Adipocyte (in vitro differentiated cells): ENCODE measurements at places on chromosomes 6 and 20.

DNA sequence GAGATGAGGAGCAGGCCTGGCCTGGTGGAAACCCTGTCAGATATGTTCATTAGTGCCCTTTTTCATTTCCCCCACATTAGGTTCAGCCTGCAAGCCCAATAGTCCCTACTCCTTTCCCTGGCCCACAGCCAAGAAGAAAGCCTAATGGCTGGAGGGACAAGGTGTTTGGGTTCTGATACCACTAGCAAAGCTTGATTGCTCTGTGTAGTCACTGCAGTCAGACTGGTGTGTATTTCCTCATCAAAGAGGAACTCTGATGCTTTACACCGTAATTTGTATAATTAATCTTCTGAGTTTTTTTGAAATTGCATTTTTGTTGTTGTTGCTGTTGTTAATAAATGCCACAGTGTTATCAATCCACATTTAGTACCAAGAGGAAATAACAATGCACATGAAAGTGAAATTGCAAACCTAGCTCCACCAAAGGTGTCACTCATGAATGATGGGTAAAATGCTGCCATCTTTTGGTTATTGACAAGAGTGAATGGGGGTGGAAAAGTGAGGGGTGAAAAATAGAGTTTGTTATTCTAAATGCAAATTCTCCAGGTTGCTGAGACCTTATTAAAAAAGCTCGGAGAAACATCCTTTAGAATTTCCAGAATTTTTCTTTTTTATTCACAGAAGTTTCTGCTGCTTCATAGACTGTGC is 320.2 kb upstream of the POU3F2 start:
- DNase-seq = no peak

- DNase-seq = peak; percentile 94
Observed at GRCh38 chr20:50980851-50981713, 22.5 kb downstream of the MOCS3 start.

- no peak for DNase-seq
Observed at GRCh38 chr20:43710370-43711044, 16.3 kb downstream of the GTSF1L start.

DNA sequence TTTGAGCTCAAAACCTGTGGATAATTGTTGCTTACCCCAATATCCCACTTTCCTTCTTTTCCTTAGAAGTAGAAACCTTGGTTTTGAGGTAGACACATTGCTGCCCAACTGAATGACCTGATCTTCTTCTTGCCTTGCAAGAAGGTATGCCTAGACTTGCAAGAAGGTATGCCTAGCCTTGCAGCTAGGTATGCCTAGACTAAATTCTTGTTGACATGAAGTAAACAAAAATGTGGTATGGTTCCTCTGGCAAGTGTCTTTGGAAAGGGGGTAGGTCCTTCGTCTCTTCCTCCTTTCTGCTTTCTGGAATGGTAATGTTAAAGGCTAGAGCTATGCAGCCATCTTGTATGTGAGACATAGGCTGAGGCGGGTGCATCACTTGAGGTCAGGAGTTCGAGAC is 129.2 kb downstream of the GMPR start:
- no peak for DNase-seq

GRCh38 chr20:46176739-46177378 is 58.7 kb downstream of the CD40 start:
- DNase-seq = no peak

GRCh38 chr6:160030103-160030502 is 61.2 kb downstream of the IGF2R start:
- DNase-seq = peak; percentile 97

- peak; percentile 43 for DNase-seq
Observed at GRCh38 chr6:129920103-129920798, 59.1 kb upstream of the TMEM244 start.

DNA sequence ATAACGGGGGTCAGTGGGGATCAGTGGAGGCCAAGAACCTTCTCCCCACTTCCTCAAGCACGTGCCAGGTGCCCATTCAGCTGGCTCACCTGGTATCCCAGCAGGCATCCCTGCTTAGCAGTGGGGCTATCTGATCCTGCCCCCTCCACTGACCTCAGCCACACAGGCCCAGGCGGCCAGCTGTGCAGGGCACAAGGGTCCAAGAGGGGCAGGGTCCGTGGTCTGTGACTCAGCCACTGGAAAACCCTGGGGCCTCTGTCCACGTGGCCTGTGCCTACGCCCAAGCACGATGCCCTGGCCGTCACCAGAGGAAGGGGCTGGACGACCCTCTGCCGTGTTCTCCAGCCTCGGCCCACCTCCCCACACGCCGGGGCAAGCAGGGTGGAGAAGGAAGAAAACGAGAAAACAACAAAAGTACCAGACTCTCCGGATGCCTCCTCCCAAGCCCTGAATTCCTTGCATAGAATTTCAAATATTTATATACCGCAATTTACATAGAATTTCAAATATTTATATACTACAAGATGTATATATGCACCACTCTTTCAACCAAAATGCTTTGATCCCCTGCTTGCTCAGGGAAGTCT is 12.1 kb downstream of the PXDC1 start:
- no peak for DNase-seq

DNA sequence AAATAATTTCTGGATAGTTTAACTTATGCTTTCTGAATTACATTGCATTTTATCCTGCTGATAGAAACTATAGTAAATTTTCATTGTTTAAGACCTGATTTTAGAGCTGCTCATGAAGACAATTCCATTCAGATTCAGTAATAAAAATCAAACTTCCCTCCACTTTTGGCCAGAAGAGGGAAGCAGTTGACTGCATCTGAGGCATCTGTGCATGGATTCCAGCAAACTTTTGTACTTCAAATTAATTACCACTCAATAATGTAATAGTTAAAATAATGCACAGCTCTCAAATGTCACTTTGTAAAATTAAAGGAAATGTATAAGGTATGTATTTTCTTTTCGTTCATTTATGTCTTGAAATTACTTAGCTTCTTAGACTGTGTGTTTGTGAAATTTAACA is 64.2 kb upstream of the SLC35B3 start:
- peak; percentile 54 for DNase-seq

- no peak for DNase-seq
Observed at GRCh38 chr6:22883061-22883717, 313.8 kb downstream of the HDGFL1 start.

- no peak for DNase-seq
Observed at GRCh38 chr20:54013471-54013870, 56.9 kb downstream of the BCAS1 start.

GRCh38 chr6:30543821-30544220 is 12.5 kb downstream of the GNL1 start:
- DNase-seq = no peak

DNA sequence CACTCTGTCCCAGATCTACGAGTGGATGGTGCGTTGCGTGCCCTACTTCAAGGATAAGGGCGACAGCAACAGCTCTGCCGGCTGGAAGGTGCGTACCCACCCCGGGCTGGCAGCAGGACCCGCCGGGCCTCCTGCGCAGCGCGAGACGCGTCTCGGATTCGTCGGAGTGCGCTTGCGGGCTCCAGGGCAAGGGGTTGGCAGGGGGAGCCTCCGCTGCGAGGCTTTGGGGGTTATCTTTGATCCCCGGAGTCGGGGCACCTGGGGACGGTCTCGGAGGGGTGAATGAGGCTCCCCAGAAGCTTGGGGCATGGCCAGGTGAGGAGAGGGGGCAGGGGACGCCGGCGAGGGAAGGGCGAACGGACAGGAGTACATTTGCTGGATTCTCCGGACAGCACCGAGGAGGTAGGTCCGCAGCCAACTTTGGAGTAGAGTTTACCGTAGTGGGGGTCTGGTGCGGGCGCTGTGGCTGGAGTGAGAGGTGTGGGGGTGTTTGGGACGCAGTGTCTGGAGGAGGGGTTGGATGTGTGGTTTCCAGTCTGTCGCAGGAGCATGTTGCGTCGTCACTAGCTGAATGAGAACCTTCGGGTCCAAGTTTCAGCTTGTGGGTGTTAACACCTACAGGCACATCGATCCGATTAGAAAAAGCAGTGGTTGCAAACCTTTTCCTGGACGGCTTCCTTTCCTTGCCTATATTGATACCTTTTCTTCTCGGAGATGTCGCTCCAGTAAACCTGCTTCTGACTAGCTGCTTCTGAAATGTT is 1.2 kb downstream of the FOXO3 start:
- peak; percentile 46 for DNase-seq

DNA sequence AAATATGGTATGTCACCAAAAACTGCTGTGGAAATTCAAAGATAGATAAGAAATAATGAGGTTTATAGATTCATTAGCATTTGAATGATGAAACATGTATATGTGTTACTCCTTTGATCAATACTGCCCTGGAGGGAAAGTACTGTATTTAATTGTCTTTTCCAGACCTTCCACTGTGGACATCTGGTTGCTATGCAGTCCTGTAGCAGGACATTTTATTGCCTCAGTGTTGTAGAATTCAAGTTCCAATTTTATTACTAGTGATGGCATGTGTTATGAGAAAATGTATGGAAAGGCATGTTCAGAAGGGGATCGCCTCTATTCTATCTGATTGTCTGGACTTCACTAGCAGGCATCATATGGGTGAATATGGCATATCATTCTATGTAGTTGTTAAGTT is 391.0 kb downstream of the TFAP2B start:
- no peak for DNase-seq

DNA sequence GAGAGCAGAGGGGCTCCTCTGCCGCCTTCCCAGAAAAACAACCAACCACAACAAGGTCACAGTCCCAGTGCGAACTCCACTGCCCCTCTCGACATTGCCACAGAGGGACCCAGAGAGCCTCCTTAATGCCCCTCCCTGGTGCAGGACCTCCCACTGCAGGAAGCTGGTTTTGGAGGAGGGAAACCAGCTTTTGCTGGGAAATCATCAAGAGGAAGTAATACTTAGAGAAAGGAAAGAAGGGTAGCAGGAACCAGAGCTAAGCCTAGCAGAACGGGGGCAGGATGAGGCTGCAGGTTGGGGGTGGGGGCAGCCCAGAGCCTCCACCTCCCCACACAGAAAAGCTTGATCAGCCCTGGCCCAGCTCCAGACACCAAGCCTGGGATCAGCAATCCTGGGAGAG is 37.7 kb upstream of the SIRPA start:
- DNase-seq = no peak

DNA sequence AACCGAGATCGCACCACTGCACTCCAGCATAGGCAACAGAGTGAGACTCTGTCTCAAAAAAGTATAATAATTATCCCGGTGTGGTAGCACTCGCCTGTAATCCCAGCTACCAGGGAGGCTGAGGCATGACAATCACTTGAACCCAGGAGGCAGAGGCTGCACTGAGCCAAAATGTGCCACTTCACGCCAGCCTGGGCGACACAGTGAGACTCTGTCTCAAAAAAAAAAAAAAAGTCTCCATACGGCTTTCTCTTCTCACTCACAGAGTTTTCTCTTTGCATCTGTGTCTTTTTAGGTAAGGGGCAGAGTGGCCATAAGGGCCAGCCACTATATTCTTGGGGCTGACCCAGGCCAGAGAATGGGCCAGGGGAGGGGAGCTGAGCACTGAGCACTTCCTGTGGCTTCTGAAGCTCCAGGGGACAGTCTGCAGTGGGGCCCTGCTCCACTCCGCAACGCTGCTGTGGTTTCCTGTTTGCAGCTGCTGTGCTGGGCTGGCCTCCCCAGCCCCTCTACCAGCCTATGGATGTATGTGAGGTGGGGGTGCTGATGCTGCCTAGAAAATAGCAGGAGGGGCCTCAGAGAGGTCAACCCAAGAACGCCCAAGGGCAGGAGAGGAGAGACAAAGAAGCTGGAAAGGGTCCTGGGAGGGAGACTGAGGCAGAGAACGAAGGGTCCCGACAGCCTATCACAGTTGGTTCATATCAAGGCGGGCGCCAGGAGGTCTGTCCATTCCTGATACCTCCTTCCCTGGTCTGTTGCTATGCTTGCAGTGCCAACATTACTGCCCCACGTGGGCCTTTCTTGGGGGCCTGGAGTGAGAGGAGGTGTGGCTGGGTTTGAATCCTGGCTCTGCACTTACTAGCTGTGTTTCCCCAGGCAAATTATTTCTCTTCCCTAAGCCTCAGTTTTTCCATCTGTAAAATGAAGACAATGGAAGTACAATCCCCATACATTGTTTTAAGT is 16.0 kb downstream of the SLA2 start:
- DNase-seq = no peak

- DNase-seq = peak; percentile 74
Observed at GRCh38 chr20:20466341-20466879, 98.5 kb downstream of the INSM1 start.

GRCh38 chr6:128659276-128659675 is 138.9 kb upstream of the PTPRK start:
- no peak for DNase-seq

GRCh38 chr6:108592371-108593337 is 31.9 kb downstream of the FOXO3 start:
- peak; percentile 74 for DNase-seq

DNA sequence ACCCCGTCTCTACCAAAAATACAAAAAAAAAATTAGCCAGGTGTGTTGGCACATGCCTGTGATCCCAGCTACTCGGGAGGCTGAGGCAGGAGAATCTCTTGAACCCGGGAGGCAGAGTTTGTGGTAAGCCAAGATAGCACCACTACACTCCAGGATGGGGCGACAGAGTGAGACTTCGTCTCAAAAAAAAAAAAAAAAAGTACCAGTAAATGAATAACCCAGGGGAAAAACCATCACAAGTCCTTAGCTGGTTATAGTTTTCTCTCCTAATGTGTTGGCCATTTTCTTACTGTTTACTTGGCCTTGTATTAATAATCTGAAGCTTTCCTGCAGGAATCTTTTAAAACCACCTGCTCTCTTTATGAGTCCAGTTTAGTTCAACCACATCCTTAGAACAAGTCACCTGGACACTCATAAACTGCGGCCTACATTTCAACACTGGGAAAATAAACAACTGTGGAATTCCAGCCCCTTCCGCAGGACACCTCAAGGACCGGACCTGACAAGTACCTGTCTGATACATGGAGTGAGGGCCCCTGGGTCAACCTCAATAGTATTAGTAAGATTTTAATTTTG is 102.6 kb downstream of the ATP9A start:
- no peak for DNase-seq

GRCh38 chr20:8067082-8067481 is 47.5 kb upstream of the TMX4 start:
- no peak for DNase-seq

GRCh38 chr6:3848380-3848779 is 793 bp upstream of the FAM50B start:
- no peak for DNase-seq

DNA sequence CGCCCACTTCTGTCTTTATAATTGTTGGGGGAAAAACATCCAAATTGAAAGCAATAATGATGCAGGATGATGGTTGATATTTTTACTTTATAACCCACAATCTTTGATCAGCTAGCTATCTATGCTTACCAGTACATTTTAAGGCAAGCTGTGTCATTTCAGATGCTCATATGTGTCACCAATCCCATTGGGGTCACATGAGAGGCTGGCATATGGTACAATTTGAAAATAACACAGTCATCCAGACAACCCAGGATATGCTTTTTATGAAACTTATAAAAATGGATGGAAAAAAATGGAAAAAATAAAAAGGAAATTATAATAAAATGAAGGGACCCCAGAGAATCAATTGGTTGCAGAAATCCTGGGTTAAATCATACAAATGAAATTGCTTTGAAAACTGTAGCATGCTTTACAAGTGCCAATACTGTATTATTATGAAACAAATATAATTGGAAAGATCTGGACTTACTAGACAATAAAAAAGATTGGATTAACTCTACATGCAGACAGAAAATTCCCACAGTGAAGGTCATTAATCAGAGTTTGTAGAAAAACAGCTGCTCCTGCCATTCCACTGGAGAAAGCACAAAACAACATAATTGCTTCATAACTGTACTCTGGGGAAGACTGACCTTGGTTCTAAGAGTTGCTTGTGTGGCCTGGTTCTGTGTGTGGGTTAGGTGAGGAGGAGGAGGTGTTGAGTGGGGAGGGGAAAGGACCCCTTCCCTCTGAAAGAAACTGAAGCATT is 13.3 kb upstream of the PRIM2 start:
- peak; percentile 84 for DNase-seq
